ENCODE measurements at places on chromosomes 13 and 19.

GRCh38 chr19:9456018-9456689, 20.8 kb upstream of the ZNF266 start:
- DNase-seq: no peak

- peak; percentile 2 for DNase-seq
These were observed 8.0 kb downstream of the ABHD13 start for GRCh38 chr13:108226184-108226583.

DNA sequence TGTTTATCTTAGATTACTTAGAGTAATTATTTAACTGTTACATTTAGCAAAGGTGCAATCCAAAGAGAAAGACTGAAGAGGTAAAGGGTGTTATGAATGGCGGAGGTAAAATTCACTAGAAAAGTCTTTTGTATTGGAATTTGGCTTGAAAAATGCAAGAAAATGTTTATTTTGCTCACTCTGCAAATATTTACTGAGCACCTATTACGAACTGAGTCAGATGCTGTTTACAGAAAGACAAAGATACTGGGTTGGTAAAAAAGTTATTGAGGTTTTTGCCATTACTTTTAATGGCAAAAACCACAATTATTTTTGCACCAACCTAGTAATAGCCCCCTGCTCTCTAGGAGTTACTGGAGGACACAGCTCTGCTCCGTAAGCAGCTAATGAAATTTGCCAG, 135.2 kb downstream of the RBM26 start:
- no peak for DNase-seq

DNA sequence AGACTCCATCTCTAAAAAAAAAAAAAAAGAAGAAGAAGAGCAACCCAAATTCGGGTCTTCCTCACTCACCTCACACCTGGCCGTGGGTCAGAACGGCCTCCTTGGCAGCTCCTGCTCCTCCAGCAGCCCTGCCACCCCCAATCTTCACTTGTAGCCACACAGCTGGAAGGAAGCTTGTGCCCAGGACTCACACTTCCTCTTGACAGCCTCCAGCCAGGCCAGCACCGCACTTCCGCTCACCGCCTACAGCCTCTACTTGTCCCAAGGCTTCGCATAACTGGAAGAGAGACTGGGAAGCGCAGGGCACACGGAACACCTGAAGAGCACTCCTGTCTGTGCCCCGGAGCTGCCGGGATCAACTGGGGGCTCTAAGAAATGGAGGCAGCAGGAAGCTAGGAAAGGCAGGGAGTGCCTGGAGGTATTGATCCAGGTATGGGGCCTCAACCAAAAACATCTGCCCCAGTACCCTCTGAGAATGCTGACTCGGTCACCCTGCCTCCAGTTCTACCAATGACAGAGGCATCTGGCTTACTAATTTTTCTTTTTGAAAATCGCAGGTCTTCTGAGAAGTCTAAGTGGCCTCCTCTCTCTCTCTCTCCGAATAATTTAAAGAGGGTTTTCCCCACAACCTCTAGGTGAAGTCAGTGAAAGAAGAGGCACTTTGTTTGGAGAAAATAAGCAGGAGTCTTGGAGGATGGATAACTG, 31.1 kb upstream of the ATP12A start:
- no peak for DNase-seq

DNA sequence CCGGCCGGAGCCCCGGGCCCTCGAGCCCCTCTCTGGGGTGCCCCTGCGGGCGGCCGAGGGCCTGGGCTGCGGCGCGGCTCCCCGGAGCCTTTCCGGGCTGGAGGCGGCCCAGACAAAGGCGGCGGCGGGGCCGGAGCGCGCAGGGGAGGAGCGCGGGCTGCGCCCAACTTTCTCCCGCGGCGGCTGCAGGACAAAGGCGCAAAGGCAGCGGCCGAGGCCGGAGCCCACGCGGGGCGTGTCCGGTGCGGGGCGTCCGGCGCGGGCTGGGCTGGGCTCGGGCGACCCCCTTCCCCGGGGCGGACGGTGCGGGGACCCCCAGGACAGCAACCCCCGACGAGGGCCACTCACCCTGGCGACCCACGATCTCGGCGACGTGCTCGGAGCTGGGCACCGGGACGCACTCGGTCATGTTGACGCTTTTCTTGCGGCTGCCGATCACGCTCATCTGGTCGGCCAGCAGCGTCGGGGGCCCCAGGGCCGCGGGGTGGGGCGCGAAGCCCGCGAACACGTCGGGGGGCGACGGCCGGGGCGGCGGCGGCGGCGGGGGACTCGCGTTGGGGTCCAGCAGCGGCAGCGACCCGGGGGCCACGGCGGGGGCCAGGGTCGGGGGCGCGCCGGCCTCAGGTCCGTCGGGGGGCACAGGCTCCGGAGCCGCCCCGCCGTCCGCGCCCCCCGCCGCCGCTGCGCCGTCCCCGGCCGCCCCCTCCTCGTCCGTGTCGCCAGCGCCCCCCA, 843 bp downstream of the MEX3D start:
- DNase-seq: peak; percentile 31

DNA sequence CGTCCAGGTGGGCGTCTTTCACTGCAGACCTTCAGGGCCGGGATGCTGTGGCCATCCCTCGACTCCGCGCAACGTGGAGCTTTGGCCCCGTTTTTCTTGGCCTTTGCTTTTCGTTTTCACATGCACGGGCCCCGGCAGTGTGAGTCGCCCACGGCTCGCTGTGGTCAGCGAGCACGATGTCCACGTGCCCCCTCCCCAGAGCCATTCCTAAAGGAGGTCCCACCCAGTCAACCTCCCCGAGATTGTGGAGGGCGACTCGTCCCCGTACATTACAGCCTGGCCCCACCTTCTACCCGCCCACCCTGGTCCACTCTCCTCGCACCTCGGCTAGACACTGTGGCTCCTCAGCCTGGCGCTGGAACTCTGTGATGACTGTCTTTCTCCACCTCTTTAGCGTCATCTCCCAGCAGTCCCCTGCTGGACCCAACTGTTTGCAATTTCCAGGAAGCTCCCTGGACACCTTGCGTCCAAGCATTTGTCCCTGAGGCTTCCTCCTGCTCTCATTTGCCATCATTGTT, 405 bp downstream of the ZNF446 start:
- DNase-seq: no peak

GRCh38 chr19:17424743-17425365, 5.0 kb downstream of the MVB12A start:
- no peak for DNase-seq

GRCh38 chr13:95115525-95115924, 185.7 kb downstream of the ABCC4 start:
- DNase-seq: no peak

- DNase-seq: no peak
These were observed 47.3 kb downstream of the MPHOSPH8 start for GRCh38 chr13:19680751-19681150.

DNA sequence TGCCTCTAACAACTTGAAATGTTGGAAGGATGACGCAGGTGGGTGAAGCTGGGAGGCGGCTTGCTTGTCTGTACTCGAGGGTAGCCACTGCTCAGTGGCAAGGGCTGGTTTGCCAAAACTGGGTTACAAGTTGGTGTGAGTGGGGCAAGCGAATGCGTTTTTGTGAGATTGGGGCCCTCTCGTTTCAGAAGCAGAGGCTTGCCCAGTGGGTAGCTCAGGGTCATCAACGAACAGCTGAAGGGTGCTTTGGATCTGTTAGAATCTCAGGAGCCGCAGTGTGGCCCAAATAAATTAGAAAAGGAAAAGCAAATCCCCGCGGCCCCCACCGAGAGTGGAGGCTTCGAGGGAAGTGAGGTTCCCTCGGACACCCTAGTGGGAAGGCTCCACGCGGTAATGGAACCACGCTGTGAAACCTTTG, 7.3 kb downstream of the ATP4B start:
- no peak for DNase-seq

DNA sequence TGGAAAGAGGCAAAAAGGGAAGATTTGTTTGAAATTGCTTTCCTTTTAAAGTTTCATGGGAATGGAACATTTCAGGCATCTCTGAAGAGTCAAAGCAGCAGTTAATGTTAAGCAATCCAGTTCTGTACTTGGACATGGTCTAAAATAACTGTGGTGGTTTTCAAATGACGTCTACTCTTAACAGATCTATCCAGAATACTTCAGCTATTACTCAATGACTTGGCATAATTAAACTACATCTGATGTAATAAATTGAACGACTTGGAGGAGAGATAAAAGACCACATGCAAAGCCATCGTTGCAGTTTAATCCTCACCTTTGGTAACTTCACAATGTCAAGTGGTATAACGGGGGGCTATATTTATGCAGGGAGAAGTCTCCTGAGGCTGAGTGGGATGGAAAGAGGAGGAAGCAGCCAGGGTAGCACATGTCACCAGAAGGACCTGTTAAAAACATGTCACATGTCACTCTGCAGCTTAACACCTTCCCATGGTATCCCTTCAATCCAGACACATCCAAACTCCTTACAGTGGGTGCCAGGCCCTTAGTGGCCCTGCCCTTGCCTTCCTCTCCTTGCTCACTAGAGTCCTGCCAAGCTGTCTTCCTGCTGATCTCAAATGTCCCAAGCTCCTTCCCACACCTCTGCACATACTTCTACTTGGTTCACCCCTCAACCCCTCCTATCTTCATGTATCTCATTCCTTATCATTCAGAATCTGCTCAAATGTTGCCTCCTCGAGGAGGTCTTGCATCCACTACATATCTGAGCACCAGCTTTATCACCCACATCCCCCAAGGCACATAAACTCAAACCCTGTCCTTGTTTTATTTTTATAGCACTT, 327.8 kb downstream of the SUCLA2 start:
- DNase-seq: no peak

GRCh38 chr19:6828698-6829633, 56.5 kb downstream of the VAV1 start:
- no peak for DNase-seq

DNA sequence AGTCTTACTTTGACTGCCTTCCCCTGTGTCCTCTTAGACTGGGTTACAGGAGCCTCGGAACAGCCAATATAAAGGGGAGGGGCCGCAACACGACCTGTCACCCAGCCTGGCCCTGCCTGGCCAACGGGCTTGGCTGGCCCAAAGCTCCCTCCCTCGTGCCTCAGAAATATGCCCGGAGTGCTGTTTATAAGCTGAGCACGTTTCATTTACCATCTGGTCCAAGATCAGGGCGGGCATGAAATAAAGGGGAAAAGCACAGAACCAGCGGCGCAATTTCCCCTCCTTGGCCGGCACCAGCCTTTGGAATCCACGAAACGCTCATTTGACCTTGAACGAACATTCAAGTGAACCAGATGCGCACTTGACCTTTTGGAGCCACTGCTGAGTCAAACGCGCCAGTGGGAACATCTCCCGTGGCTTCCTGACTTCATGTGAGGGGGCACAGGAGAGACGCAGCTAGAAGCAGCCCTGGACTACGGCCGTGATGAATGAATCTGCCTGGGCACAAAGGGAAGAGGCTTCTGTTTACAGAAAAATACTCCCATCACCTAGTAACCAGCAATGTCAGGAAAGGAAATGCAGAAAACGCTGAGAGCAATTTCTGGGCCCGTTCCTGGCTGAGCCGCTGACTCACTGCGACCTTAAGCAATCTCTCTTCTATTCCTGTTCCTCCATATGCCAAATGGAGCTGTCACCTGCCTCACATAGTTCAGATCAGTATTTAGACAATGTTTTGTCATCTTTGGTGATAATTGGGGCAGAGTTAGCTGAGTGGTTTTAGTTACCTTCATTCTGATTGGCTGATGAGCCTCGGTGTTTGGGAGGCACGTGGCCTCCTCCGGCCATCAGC, 53.3 kb downstream of the RFX2 start:
- DNase-seq: peak; percentile 53

- no peak for DNase-seq
These were observed 379.9 kb downstream of the LIG4 start for GRCh38 chr13:107835339-107836018.

DNA sequence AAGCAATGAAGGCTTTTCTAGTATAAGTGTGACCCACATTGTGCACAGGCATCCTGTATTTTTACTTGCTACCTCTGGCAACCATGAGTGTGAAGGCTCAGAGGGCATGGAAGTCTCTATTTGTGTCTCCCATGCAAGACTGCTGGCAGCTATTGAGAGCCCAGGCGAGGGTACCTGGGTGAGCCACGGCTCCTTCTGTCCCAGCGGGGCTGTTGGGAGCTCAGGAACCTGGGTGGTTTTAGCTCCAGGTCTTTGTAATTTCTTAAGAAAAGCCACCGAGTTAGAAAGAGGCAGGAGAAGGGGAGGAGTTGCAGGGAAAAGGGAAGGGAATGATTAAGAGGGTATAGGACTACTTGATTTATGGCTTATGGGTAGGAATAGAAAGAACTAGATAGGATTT, 190.4 kb upstream of the SOX1 start:
- no peak for DNase-seq

GRCh38 chr13:91960947-91961346, 562.5 kb downstream of the GPC5 start:
- no peak for DNase-seq

Data from NCI-H345 (cell line).